G401 (cell line): ENCODE measurements at places on chromosomes 3 and 15. TPM values are rescaled to one million over a fixed set of nuclear protein-coding genes. Genes with fewer than 3 reads are reported as not detected.

The ADGRG7 gene
- not detected in 2 replicates for total RNA-seq

The TMEM202 gene
- total RNA-seq: not detected in 2 replicates

The LDHAL6B gene
- total RNA-seq: not detected in 2 replicates

The IREB2 gene
- 19.2 and 23.8 TPM in 2 replicates for total RNA-seq

The IGSF10 gene
- 0.07 TPM in 1 of 2 replicates, not detected in the other for total RNA-seq

The LRRC31 gene
- total RNA-seq: not detected in 2 replicates

The SERINC4 gene
- not detected in 2 replicates for total RNA-seq

The CRYGS gene
- total RNA-seq: 0.37 and 2.0 TPM in 2 replicates

The PLA2G4D gene
- 0.43 and 0.61 TPM in 2 replicates for total RNA-seq

The GOLGA8T gene
- not detected in 2 replicates for total RNA-seq

The IGSF11 gene
- not detected in 2 replicates for total RNA-seq

The CCDC54 gene
- total RNA-seq: not detected in 2 replicates

The MLF1 gene
- 58.3 and 91.5 TPM in 2 replicates for total RNA-seq

The DLL4 gene
- 0.20 and 0.62 TPM in 2 replicates for total RNA-seq

The KBTBD8 gene
- 9.8 and 19.1 TPM in 2 replicates for total RNA-seq

The CCR8 gene
- total RNA-seq: not detected in 2 replicates
